ENCODE measurements at places on chromosomes 5 and 9.

DNA sequence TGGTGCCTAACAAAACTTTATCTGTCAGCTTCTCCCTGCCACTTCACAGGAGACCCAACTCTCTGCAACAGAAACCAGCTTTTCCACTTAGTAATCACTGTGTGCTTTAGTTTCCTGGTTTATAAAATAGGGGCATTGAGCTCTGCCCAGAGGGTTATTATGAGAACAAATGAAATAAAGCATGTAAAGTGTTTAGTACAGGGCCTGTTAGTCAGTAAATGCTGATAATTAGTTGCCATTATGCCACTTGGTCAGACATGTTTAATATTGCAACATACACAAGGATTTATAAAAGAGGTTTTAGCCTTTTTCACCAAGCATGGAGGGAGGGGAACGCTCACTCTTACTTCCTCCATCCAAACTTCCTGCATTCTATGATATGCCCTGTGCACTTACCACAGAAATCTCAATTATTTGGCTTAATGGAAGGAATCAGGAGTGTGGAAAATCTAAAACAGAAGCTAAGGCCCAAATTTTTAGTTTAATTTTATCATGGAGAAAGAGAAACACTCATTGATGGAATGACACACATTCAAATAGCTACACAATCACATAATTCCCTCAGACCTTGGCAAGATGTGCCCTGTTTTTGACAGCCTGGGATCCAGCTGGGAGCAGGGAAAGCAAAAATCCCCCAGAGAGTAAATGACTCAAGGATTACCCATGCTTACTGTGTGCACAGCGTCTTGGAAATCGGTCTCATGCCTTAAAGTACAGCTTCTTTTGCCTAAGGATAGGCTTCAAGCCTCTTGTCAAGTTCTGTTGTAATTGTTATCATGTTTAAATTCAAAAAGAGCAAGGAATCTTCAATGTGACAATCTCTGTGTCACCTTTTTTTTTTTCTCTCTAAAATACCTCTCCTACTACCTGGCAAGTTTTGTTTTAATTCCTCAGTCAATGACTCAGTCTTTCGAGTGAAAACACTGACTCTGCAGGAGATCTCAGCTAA is 34.0 kb downstream of the ZNF474 start:
- no peak for DNase-seq

DNA sequence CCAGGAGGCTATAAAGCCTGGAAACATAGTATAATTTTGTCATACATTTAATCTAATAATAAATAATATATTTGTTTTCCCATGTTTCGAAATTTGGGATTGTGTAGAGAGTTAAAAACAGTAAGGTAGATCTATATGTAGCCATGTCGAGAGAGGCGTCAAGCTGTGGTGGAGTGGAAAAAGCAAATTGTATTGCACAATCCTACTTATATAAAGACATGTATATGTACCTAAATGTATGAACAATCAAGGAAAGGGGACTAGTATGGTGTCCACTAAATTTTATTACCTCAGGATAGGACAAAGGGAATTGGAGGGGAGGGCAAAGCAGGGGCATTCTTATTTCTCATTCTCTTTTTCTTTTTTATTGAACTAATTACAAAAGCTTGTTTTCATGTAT is 52.0 kb downstream of the GLRA1 start:
- DNase-seq, result no peak

- no peak for DNase-seq
Measured at GRCh38 chr5:126263591-126264184, 159.5 kb upstream of the GRAMD2B start.

- DNase-seq, result no peak
Measured at GRCh38 chr9:128523199-128523925, 18.8 kb downstream of the GLE1 start.

- DNase-seq, result no peak
Measured at GRCh38 chr5:11164531-11165294, 403.7 kb upstream of the DAP start.

GRCh38 chr5:91049800-91050199 is 333.3 kb downstream of the ARRDC3 start:
- DNase-seq, result no peak

GRCh38 chr5:176652136-176652535 is 4.9 kb downstream of the TSPAN17 start:
- no peak for DNase-seq

DNA sequence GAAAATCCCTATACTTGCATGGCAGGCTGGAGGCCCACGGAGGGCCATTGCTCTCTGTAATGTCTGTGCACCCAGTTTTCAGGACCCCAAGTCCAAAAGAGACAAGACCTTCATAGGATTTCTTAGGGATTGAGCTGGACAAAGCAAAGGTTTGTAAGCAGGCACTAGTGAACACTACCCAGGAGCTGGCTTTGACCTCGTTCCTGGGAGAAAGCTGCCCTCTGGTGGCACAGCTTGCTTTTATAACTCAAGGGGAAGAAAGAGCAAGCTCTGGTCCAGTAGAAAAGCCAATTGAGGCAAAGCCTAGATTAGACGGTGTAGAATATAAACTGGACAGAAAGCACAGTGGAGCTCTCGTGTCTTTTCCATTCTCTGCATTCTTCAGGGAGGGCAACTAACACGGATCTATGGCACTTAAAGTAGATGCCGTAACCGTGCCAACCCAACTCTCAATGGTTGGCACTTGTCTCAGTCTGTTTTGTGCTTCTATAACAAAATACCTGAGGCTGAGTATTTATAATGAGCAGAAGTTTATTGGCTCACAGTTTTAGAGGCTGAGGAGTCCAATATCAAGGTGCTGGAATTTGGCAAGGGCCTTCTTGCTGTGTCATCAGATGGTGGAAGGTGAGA is 7.9 kb downstream of the GABRP start:
- DNase-seq, result no peak

DNA sequence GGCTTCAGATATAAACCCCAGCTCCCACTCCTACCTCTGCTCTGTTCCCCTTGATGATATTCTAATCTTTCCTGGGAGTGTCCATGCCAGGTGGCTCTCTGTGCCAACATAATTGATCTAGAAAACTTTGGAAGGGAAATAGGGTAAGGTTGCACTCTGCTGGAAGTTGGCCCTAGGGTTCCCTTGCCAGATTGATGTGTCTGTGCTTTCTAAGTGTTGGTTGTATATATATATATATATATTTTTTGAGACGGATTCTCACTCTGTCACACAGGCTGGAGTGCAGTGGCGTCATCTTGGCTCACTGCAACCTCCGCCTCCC is 23.6 kb downstream of the ACTL7B start:
- DNase-seq, result no peak

- DNase-seq, result no peak
Measured at GRCh38 chr9:11194246-11194645, 581.4 kb upstream of the PTPRD start.

GRCh38 chr9:5651246-5651645 is 22.3 kb downstream of the RIC1 start:
- no peak for DNase-seq

DNA sequence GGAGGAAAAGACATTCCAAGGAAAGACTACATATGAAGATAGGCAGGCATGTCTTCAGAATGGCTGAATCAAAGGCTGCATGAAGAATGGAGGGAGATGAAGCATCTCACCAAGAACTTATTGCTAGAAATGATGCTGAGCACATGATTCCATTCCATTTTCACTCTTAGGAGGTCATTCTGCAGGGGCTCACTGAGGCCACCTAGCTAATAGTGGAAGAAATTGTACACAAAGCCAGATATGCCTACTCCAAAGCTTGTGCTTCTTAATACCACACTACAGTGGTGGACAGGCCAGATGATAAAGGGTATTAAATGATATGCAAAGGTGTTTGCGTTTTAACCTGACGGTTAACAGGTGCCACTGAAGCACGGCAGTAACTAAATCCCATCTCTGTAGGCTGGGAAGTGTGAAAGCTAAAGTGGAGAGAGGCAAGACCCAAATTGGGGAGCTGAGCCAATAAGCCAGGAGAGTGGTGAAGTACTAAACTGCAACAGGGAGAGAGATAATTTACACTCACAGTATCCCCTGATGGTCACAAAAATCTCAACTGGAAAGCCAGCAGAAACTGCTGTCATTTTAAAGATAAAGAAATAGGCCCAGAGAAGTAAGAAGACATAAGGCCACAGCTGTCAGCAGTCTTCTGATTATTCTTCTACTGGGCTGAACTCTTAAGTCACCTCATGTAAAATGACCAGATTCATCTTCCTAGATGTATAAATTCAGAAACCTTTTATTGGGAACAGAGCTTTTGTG is 14.6 kb downstream of the NDUFA8 start:
- no peak for DNase-seq

- no peak for DNase-seq
Measured at GRCh38 chr5:57828221-57828620, 345.6 kb upstream of the ACTBL2 start.

- no peak for DNase-seq
Measured at GRCh38 chr9:111904026-111904425, 7.4 kb downstream of the UGCG start.

DNA sequence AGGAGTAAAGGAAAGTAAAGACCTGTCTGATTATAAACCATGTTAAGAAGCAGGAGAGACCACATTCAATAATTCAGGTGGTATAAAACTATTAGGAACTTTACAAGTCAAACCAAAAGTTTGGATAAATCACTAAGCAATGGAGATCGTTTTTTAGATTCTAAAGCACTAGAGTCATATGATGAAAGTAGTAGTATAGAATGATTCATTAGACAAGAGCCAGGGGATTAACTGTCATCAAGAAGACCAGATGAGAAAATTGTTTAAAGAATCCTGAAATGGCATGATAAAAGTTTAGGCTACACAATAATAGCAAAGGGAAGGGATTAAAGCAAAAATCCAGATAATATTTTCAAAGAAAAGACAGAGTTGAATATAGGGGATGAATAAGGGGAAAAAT is 12.9 kb upstream of the CARNMT1 start:
- no peak for DNase-seq

DNA sequence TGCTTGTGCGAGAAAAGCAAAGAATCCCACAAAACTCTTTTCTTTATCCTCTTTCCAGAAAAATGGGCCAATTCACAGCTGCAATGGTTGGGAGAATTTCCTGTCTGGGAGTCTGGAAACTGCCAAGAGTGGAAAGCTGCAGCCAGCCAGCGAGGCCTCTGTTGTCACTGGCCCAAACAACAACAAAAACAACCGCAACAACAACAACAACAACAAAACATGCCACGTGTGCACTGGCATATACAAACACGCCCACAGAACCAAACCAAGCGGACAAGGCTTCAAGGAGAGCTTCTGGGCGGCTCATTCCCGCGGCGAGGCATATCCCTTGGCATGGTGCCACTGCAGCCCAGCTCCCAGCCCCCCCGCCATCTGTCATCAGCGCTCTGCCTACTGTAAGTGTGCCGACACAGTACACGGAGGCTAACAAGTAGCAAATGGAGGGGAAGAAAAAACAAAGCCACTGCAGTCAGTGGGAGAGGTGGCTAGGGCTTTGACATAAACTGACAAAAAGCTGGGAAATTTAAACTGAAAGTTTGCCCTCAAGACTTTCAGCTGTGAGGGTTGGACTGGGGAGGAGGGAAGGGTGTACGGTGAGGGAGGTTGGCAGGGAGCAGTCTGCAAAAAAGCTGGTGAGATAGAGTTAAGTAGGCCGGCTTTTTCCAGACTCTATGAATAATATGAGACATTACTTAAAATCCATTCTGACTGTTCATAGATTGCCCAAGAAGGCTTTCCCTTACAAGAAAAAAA is 165.0 kb upstream of the ZNF462 start:
- DNase-seq, result no peak

GRCh38 chr5:168374532-168374931 is 83.1 kb downstream of the WWC1 start:
- DNase-seq, result no peak

DNA sequence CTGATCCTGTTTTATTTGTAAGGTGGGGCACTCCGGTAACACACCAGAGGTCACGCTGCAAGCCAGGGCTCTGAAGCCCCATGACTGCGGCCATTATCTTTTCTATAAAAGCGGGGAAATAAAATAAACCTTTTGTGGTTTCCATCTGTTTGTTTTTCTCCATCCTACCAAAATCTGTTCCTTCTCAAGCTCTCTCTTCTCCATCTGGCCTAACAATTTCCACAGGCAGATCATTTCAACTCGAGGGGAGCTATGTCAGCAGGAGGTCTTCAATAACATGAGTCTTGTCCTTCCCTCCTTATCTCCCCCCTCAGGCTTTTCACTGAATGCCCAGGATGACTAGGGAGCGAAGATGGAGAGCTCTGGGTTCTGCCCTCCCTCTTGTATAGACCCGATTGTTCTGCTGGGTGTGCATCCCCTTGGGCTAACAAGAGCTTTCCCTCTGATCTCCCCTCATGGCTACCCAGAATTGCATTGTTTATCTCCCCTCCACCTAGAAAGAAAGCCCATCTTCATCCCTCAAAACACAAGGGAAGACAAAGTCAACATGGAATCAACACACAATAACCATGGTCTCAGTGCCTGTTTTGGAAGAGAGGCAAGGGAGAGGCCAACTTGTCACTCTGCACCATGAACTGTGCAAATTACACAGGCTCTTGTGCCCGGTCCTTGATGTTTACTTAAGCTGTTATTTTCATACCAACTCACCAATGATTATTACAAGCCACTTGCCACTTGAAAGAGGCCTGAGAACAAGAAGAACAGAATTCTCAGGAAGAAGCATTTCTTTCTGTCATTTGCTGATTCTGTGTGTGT is 187.8 kb downstream of the FANCC start:
- no peak for DNase-seq

- DNase-seq, result no peak
Measured at GRCh38 chr5:103511554-103511885, 51.1 kb downstream of the NUDT12 start.

- DNase-seq, result no peak
Measured at GRCh38 chr9:125446561-125447094, 185.0 kb downstream of the GAPVD1 start.

DNA sequence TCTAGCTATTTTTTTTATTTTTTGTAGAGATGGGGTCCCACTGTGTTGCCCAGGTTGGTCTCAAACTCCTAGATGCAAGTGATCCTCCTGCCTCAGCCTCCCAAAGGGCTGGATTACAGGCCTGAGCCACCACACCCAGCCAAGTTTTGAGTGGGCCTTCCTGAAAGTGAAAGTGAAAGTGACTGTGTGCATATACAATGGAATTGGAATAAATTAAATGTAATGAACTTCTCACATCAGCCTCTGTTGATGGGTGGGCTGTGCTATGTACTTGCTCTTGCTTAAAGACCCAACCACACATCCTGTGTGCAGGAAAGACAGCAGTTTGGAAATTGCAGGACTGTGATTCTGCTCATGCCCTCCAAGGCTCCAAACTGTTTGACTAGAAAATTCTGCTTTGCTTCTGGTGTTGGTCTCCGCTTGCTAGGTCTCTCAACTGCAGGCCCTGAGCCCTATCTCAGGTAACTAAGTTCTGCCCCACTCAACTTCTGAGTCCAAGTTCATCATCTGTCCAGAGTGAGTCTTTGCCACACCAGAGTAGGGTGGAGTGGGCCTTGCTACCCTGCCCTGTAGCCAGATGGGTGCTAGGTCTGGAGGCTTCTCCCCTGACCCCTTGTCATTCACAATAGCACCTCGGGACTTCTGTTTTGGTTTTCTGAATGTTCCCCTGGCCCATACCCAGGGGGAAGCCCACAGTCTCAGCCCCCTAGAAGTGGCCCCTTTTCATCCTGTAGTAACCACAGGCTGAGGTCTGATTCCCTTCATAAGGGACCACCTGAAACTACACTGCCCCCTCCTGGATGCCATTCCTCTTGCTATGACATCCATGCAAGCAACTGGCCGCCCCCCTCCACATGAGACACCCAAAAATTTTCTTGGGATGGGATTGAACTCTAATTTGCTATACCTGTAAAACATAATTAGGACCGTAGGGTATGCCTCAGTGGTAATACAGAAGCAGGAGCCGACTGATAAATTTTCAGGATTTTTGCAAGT is 36.5 kb upstream of the RAD23B start:
- no peak for DNase-seq
